ENCODE measurements at places on chromosomes 2 and 18.

DNA sequence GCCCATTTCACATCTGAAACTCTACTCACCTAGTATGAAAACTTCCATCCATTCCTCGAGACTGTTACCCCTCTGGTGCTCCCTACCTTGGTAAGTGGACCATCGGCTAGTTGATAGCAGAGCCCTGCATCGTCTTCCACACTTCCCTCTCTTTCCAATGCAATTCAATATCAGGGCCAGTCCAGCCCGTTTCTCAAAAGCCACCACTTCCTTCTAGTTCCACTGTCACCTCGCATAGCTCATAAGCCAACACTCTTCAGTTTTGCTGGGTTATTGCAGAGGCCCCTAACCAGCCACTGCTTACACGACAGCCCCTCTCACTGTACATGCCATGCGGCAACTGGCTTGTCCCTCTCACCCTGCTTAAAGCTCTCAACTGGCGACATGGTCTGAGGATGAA, 10.2 kb upstream of the ZNF407 start:
- DNase-seq, result no peak

- no peak for DNase-seq
Measured at GRCh38 chr2:160695402-160696086, 201.9 kb upstream of the RBMS1 start.

DNA sequence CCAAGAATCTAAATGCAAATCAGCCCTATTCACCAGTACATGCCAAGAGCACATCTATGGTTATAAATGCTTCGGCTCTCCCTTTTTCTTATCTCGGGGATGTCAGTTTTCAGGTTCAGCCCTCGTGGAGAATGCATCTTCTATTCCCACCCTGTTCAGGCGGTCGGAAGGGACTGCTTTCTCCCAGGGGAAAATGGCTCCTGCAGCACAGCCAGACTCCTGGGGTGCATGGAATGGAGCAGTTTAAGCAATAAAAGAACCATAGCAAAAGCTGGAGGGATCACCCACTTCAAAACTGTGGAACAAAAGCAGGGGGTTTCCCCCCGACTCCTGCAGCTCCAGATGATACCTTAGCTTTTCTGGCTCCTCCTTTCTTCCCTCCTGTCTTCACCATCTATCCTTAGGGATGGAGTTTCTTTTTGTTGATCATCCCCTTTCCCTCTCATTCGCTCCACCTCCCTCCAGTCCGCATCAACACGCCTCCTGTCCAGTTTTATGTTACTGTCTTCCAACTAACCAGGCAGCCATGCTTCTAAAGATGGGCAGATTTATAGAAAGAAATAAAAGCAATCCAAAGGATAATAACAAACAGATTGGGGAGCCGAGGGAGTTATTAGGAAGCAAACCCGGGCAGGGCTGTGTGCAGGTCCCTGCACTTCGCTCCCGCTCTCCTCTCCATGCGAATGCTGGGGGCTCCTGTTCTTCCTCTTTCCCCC, 356.2 kb upstream of the SMIM21 start:
- DNase-seq, result no peak

DNA sequence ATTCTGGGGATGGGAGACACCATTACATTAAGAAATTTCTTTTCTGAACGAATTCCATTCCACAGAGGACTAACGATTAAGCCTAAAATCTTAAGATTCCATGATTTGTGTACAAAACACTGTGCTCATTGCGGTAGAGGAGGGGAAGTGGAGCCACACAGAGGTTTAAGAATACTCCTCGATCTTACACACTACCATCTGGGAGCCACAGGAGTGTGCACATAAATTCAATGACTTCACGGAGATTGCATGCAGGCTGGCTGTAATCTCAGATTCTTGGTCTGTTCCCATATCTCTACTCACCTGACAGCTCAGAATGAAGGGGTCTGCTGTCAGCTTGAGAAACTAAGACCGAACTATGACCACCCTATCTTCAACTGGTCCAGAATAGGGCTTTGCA, 762 bp downstream of the VPS4B start:
- DNase-seq, result no peak

DNA sequence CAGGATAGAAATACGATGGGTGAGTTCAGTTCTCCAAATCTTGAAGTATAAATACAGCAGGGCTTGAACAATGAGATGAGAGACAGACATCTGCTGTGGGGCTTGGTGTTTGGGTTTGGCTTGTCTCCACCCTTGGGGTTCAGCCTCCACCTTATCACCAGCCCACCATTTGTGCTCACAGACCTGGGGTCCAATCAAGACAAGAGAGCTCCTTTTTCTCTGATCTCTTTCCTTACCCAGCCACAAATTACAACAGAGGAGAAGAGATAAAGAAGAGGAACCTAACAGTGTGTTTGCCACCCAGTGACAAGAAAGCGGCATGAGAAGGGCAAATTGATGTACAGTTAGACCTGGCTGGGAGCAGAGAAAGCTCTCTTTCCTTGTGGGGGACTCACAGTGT, 204.5 kb upstream of the CXCR4 start:
- no peak for DNase-seq

- no peak for DNase-seq
Measured at GRCh38 chr2:46866770-46867246, 48.8 kb downstream of the MCFD2 start.
